ENCODE measurements at places on chromosomes 4 and X. TPM values are rescaled to one million over a fixed set of nuclear protein-coding genes. Genes with fewer than 3 reads are reported as not detected.
A peak's percentile ranks its signal among the peaks of the same experiment; 100 is the strongest.

The UGT8 gene
- total RNA-seq = not detected

- no peak for DNase-seq
Observed at GRCh38 chr4:87838890-87839591, 6.3 kb downstream of the MEPE start.

DNA sequence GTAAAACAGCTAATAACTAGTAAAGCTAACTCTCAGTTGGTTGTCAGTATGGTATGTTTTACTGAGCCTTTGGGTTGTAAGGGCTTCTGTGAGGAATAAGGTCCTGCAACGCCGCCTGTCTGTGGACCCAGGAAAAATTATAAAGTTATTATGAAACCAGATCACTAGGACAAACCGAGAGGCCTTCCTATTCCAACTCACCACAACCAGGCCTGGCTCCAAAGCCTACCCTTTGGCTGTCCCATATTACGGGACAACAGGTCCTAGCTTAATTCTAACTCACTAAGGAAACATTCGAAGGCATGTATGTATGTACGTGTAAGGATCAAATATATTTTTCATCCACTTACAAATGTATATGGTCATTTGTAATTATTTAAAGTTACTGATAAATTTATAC is 1.4 kb downstream of the ANKRD17 start:
- DNase-seq = peak; percentile 86

DNA sequence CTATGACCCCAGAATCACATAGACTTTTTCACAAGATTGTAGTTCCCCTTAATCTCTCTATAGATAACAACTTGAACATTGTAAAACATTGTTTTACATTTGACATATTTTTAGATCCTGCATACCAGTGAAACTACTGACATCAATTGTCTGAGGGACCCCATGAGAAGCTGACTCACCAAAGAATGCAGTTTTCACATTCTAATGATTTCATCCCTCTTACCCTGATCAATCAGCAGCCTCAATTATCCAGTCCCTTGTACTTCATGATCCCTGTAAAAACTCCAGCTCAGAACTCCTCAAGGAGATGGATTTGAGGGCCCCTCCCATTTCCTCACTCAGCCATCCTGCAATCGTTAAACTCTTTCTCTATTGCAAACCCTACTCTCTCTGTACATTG is 411.0 kb upstream of the NDST3 start:
- no peak for DNase-seq

DNA sequence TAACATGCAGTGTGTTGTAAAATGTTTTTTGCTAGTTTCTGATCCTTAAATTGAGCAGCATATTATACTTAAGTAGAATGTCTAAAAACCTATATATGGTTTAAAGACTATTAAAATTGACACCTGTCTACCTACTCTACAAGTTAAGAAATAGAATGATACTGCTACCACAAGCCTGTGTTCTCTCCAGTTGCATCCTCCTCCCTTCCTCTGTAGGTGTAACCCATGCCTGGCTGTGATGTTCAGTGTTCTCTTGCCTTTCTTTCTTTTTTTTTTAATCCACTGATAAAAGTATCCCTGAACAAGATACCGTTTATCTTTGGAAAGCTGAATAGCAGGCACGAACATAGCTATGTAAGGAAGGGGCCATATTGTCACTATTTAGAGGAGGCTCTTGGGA is 99.1 kb downstream of the KDM6A start:
- no peak for DNase-seq

GRCh38 chrX:21014326-21014725 is 359.9 kb upstream of the CNKSR2 start:
- DNase-seq = no peak

The ZNF630 gene
- 2.1 TPM for total RNA-seq

- DNase-seq = no peak
Observed at GRCh38 chr4:166012129-166013030, 139.3 kb downstream of the TLL1 start.

The SLITRK4 gene
- 0.29 TPM for total RNA-seq

DNA sequence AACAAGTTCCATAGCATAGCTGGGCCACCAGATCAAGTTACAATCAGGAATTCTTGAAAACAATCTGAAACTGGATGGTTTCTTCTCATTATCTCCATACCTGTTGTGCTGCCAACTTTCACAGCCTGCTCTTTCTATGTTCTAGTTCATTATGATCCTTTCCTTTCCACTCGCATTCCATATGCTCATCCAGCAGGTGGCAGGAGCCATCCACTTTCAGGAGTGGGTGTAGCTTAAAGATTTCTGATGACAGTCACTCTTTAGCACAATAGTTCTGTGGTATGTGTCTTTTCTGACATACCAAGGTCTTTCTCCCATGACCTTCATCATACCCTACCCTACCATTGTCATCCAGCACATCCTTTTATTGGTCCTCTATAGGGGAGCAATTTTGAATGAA is 46.4 kb downstream of the PAGE2 start:
- no peak for DNase-seq

DNA sequence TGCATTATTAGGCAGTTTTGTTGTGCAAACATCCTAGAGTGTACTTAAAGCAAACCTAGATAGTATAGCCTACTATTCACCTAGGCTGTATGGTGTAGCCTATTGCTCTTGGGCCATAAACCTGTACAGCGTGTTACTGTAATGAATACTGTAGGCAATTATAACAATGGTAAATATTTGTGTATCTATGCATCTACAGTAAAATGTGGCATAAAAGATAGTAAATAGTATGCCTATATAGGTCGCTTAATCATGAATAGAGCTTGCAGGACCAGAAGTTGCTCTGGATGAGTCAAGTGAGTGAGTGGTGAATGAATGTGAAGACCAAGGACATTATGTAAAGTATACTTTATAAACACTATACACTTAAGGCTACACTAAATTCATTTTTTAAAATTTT is 16.6 kb downstream of the USO1 start:
- no peak for DNase-seq

GRCh38 chr4:181959121-181959520 is 284.1 kb upstream of the TENM3 start:
- DNase-seq = no peak

DNA sequence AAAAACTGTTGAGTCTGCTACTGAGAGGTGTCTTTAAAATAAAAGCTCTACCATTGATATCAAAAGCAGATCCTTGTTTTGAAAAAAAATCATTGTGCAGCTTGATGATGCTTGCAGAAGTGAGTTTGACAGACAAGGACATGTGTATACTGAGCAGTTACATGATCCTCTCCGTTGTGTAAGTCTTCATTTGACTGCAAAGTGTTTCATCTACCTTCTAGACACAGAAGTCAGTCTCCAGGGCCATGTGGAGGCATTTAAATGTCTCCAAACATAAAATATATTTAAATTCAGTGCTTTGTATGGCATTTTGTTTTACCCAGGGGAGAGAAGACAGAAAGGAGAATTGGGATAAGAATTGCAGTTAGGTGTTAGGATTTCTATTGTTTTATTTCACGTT is 107.8 kb upstream of the MYOZ2 start:
- DNase-seq = no peak

The SERPINA7 gene
- total RNA-seq = not detected

DNA sequence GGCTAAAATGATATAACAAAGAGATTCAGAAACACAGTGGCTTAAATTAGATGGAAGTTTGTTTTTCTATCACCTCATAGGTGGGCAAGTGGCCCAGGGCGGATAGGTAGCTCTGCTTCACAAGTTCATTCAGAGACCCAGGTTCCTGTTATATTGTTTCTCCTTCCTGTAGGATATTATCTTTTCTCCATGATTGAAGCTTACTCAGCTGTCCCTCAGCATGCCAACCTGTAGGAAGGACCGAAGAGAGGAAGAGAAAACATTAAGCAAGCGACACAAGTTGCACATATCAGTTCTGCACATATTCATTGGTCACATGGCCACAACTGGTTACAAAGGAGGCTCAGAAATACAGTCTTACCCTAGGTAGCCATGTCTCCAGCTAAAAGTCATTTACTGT is 6.9 kb downstream of the KLHL5 start:
- DNase-seq = no peak

The BEX5 gene
- total RNA-seq = not detected

- DNase-seq = no peak
Observed at GRCh38 chrX:69161786-69162349, 3.4 kb downstream of the PJA1 start.

GRCh38 chrX:68989456-68989855 is 160.6 kb downstream of the EFNB1 start:
- no peak for DNase-seq
